Naive thymus-derived CD4-positive, alpha-beta T cell (primary cell): ENCODE measurements at places on chromosomes 4 and X. TPM values are rescaled to one million over a fixed set of nuclear protein-coding genes. Genes with fewer than 3 reads are reported as not detected.

GRCh38 chr4:180557348-180557747 lies 1685.9 kb upstream of the TENM3 start:
- no peaks in the 10 kb centered on the region for H3K27me3 ChIP-seq
- H3K27ac ChIP-seq = no peak overlapping the region
- DNase-seq = no peak
- H3K36me3 ChIP-seq = no peaks in the 10 kb centered on the region
- H3K4me3 ChIP-seq = no peak overlapping the region

DNA sequence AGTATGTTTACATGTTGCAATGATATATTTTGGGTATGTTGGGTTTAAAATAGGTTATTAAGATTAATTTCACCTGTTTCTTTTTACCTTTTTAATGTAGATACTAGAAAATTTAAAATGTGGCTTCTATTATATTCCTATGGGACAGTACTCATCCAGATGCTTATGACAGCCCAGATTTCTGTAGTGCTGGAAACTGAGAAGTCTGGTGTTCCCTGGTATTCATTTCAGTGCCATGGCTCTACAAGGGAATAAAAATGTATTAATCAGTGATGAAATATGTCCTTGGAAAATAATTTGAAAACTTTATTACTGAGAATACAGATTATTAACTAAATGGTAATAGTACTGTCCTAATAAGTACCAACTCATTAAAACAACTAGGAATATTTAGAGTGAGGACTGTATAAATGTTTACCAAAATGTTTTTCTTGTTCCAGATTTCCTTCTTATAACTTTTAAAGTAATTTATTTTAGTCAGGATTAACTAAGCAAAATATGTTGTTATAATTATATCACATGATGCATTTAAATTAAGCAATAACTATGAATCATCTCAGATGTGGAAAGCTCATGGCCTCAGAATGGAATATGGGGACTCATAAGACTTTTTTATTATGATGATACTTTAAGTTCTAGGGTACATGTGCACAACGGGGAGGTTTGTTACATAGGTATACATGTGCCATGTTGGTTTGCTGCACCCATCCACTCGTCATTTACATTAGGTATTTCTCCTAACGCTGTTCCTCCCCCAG lies 25.3 kb downstream of the ARHGAP24 start:
- H3K27ac ChIP-seq = no peak overlapping the region
- H3K4me1 ChIP-seq = no peaks in the 10 kb centered on the region
- no peak overlapping the region for H3K4me3 ChIP-seq
- no peak for DNase-seq
- H3K36me3 ChIP-seq = no peaks in the 10 kb centered on the region

- peak overlapping the region; percentile 41 for H3K4me3 ChIP-seq
- H3K27me3 ChIP-seq = no peaks in the 10 kb centered on the region
- peak overlapping the region; percentile 84 for H3K27ac ChIP-seq
- peak; percentile 45 for DNase-seq
- no peaks in the 10 kb centered on the region for H3K36me3 ChIP-seq
- peaks cover 42% of the 10 kb centered on the region for H3K4me1 ChIP-seq
These were observed 507.9 kb downstream of the MID1IP1 start for GRCh38 chrX:39309018-39309635.

DNA sequence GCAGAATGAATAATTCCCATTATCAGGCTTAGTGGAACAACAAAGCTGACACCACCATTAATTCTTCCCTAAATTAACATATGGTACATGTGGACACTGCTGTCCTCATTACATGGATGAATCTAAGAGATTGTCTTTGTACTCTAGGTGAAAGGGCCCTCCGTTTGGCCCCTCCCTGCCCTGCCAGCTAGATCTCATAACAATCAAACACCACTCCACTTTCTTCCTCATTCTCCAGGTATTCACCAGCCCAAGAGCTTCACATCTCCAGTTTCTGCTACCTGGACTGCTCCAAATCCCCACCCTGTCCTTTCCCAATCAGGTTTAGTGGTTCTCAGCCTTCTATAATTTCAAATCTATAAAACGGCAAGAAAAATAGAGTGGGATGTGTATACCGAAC lies 3.8 kb downstream of the HSD17B11 start:
- no peaks in the 10 kb centered on the region for H3K36me3 ChIP-seq
- H3K27me3 ChIP-seq = no peaks in the 10 kb centered on the region
- no peak overlapping the region for H3K27ac ChIP-seq
- H3K4me3 ChIP-seq = no peak overlapping the region
- no peak for DNase-seq

DNA sequence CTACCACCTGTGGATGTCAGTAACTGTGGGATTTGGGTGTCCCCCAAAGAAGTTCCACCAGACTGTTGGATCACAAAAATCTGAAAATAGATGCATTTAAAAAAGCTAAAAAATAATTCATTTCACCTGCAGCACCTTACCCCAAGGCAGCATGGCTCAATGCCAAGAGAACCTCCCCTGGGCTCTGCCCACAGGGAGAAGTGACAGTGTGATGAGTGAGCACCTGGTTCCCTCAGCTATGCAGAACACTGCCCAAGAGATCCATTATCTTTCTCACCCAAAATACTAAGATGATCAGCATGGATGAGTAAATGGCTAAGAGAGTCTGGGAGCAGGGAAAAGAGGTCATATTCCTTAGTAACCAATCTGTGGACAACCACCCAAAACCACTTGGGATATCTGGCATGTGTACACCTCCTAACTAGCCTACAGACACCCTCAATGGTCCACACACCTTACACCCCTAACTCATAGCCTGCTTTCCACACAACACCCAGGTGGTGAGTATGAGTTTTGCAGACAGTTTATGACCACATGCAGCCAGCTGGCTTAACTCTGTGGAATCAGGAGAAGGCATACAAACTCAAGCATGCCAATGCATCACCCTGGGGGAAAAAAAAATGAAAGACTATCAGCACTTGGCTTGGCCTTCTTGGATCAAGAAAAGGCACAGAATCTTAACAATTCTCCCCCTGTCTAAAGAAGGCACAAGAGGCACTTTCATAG lies 416.5 kb upstream of the SMIM31 start:
- no peak for DNase-seq
- no peak overlapping the region for H3K27ac ChIP-seq
- no peaks in the 10 kb centered on the region for H3K4me1 ChIP-seq
- H3K27me3 ChIP-seq = no peaks in the 10 kb centered on the region
- H3K4me3 ChIP-seq = no peak overlapping the region

DNA sequence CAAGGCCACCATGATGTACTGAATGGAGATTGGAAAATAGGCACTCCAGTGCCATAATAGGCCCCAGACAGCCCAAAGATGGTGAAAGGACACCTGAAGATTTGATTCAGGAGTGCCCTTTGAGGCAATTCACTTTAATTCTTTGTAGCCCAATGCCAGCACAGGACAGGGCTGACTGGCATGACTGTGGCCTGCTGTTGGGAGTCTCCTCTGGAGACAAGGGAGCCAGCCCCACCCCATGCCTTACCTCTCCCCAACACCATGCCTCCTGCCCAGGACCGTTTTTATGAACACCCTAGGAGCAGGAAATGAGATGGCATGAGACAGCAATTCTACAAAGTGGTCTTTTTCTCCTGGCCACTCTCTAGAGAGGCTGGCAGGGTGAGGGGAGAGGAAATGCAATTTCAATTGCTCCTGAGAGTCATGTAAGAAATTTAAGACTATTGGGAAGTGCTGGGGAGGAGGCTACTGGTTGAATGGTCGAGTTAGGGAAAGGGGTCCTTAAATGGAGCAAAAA lies 94.2 kb upstream of the MAMLD1 start:
- no peak for DNase-seq
- H3K4me1 ChIP-seq = no peaks in the 10 kb centered on the region
- no peaks in the 10 kb centered on the region for H3K27me3 ChIP-seq
- no peak overlapping the region for H3K4me3 ChIP-seq

GRCh38 chr4:98745366-98745765 lies 87.0 kb upstream of the TSPAN5 start:
- no peak overlapping the region for H3K4me3 ChIP-seq
- no peaks in the 10 kb centered on the region for H3K27me3 ChIP-seq
- H3K4me1 ChIP-seq = no peaks in the 10 kb centered on the region
- no peaks in the 10 kb centered on the region for H3K36me3 ChIP-seq
- H3K27ac ChIP-seq = no peak overlapping the region

DNA sequence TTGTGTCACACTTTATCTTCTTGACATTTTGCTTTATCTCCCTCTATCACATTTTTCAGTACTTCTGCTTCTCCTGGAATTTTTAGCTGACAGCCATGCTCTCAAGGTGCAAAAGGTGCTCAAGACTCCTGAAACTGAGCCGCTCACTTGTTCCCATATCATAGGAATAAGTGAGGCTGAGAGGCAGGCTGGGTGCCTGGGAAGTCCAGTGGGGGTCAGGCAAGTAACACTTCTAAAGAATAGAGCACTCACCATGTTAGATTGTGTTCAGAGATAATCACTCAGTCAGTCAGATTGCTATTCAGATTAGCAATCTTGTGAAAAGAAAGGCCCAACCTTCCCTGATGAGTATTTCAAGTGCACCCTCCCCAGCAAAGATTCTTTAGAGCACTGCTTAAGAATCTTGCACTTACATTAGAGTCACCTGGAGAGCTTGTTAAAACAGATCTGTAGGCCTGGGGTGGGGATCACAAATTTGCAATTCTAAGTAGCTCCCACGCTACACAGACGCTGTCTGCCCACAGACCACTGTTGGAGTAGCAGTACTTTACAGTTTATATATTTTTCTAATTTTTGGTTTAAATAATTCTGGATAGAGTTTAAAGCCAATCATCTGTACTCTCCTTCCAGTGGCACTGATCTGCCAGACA lies 23.1 kb upstream of the LRAT start:
- H3K27me3 ChIP-seq = no peaks in the 10 kb centered on the region
- H3K4me1 ChIP-seq = no peaks in the 10 kb centered on the region
- no peak overlapping the region for H3K27ac ChIP-seq
- no peak for DNase-seq
- H3K36me3 ChIP-seq = no peaks in the 10 kb centered on the region
- H3K4me3 ChIP-seq = no peak overlapping the region

DNA sequence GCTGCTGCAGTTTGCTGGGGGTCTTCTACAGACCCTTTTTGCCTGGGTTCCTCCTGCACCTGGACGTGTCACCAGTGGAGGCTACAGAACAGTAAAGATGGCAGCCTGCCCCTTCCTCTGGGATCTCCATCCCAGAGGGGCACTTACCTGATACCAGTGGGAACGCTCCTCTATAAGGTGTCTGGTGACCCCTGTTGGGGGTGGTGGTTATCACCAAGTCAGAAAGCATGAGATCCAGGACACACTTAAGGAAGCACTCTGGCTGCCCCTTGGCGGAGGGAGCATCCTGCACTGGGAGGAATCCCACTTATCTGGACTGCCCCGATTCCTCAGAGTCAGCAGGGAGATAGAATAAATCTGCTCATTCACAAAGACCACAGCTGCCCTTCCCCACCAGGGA lies 218.9 kb upstream of the GALNTL6 start:
- H3K27ac ChIP-seq = no peak overlapping the region
- no peak overlapping the region for H3K4me3 ChIP-seq
- DNase-seq = no peak
- no peaks in the 10 kb centered on the region for H3K27me3 ChIP-seq
- H3K36me3 ChIP-seq = no peaks in the 10 kb centered on the region

- H3K27me3 ChIP-seq = no peaks in the 10 kb centered on the region
- no peak overlapping the region for H3K4me3 ChIP-seq
- peak; percentile 2 for DNase-seq
- no peaks in the 10 kb centered on the region for H3K36me3 ChIP-seq
- H3K27ac ChIP-seq = no peak overlapping the region
These were observed 21.5 kb downstream of the NAT8L start for GRCh38 chr4:2080429-2081300.

GRCh38 chr4:78169728-78170127 lies 112.6 kb downstream of the FRAS1 start:
- no peaks in the 10 kb centered on the region for H3K4me1 ChIP-seq
- H3K27me3 ChIP-seq = no peaks in the 10 kb centered on the region
- no peak overlapping the region for H3K4me3 ChIP-seq

DNA sequence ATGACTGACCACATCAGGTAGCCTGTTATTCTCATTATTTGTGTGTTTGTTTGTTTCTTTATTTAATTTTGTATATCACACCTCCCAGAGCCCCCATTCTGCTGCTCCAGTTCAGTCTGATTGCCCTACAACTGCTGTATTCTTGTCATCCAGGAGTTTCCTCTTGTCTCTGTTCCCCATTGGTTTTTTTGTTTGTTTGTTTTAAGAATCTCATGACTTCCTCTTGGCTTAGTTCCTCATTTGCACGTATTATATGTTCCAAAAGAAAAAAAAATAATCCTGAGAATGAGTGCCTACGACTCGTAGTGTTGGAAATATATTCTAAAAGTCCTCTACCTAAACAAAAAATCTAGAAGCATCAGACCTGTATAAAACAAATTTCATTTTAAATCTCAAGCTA lies 142.3 kb upstream of the SLIT2 start:
- no peaks in the 10 kb centered on the region for H3K27me3 ChIP-seq
- H3K36me3 ChIP-seq = no peaks in the 10 kb centered on the region
- no peak for DNase-seq
- H3K4me1 ChIP-seq = no peaks in the 10 kb centered on the region

GRCh38 chrX:139883984-139884383 lies 48.9 kb downstream of the ATP11C start:
- no peak overlapping the region for H3K27ac ChIP-seq
- no peaks in the 10 kb centered on the region for H3K36me3 ChIP-seq
- no peak for DNase-seq
- H3K4me1 ChIP-seq = no peaks in the 10 kb centered on the region

- H3K4me3 ChIP-seq = no peak overlapping the region
- no peaks in the 10 kb centered on the region for H3K27me3 ChIP-seq
- H3K27ac ChIP-seq = no peak overlapping the region
- no peaks in the 10 kb centered on the region for H3K4me1 ChIP-seq
- H3K36me3 ChIP-seq = no peaks in the 10 kb centered on the region
- DNase-seq = no peak
These were observed 781.4 kb downstream of the KLHL13 start for GRCh38 chrX:117335209-117335608.

GRCh38 chrX:96183843-96184242 lies 500.8 kb upstream of the DIAPH2 start:
- no peak overlapping the region for H3K4me3 ChIP-seq
- H3K27ac ChIP-seq = no peak overlapping the region
- H3K27me3 ChIP-seq = no peaks in the 10 kb centered on the region
- no peak for DNase-seq

- peaks cover 14% of the 10 kb centered on the region for H3K4me1 ChIP-seq
- no peak overlapping the region for H3K4me3 ChIP-seq
- H3K27ac ChIP-seq = no peak overlapping the region
- no peaks in the 10 kb centered on the region for H3K36me3 ChIP-seq
- no peaks in the 10 kb centered on the region for H3K27me3 ChIP-seq
- no peak for DNase-seq
These were observed 2.2 kb upstream of the TMPRSS11E start for GRCh38 chr4:68445111-68445510.

GRCh38 chrX:14941301-14941700 lies 68.1 kb downstream of the MOSPD2 start:
- DNase-seq = no peak
- no peaks in the 10 kb centered on the region for H3K36me3 ChIP-seq
- no peaks in the 10 kb centered on the region for H3K4me1 ChIP-seq

Gene HSFX1
- total RNA-seq = 2.7 TPM

Gene SCOC
- total RNA-seq = 9.3 TPM

Gene BCORL1
- 8.9 TPM for total RNA-seq

Gene PAGE4
- not detected in 2 replicates for total RNA-seq

Gene OTUD6A
- total RNA-seq = not detected

Gene PLXNA3
- 35.6 and 43.3 TPM in 2 replicates for total RNA-seq
